ENCODE measurements at places on chromosomes 4 and X.

GRCh38 chr4:24382381-24382780, 202.0 kb downstream of the DHX15 start:
- DNase-seq, result no peak

GRCh38 chr4:151888367-151888866, 127.6 kb upstream of the GATB start:
- DNase-seq, result no peak

DNA sequence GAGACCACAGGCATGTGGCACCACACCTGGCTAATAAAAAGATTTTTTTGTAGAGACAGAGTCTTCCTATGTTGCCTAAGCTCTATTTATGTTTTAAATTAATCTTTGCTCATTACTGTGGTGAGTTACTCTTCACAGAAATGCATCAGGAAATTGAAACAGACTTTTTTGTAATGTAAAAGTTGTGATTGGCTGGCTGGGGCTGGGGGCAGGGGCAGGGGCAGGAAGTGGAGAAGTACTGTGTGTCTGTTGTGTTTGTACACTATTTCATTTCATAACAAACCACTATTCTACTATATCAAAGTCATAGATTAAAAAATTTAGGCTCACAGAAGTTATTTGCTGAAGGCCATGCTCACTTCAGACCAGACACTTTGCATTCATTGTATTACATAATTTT, 19.1 kb upstream of the ABRAXAS1 start:
- DNase-seq, result no peak

DNA sequence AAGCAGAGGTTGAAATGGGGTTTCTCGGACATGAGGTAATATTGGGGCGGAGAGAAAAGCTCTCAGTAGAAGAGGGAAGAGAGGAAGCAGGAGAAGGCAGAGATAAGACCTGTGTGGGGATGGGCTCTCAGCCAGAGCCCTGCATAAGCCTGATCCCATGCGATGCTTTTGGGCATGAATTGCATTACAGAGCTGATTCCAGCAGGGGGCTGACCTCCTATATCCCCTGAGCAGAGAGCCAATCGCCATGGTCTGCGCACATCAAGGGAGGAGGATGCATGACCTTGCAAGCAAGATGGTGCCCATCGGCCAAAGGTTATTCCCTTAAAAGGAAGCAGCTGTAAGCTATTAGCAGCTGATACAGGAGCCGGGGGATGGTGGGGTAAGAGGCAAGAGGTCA, 7.6 kb downstream of the ANOS1 start:
- no peak for DNase-seq

DNA sequence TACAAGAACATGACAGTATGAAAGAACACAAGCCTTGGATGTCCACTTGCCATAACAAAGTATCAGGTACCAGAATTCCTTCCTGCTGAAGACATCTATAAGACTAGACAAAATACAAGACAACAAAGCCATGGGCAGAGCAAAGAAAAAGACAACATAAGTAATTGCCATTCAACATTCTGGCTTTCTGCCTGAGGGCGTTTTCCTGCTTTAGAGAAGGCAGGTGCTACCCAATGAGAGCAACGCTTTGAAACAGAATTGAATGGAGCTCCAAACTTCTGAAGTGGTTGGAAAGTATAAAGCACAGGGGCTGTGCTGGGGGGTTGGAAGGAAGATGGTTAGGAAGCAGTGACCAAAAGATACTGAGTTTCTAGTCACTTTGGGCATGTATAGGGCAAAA, 30.1 kb downstream of the PDE5A start:
- no peak for DNase-seq

GRCh38 chr4:184460499-184461285, 13.7 kb downstream of the IRF2 start:
- no peak for DNase-seq

GRCh38 chr4:1061056-1061700, 49.8 kb downstream of the FGFRL1 start:
- DNase-seq, result no peak

GRCh38 chr4:75672461-75673026, 667 bp downstream of the G3BP2 start:
- DNase-seq, result peak; percentile 53

DNA sequence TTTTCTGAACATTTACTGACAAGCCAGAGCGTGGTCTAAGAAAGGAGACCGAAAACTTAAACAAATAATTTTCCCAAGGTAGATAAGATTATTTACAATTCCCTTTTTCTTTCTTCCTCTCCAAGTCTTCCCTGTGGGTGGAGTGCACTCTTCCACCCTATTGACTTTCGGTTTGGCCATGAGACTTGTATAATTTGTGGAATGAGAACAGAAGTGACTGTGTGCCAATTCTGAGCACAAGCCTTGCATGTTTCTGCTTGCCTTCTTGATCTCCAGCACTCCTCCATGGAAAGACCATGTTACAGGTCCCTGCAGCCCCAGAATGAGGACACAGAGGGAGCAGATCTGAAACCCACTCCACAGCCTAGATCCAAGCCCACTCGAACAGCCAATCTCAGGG, 150.0 kb upstream of the HPGD start:
- no peak for DNase-seq

DNA sequence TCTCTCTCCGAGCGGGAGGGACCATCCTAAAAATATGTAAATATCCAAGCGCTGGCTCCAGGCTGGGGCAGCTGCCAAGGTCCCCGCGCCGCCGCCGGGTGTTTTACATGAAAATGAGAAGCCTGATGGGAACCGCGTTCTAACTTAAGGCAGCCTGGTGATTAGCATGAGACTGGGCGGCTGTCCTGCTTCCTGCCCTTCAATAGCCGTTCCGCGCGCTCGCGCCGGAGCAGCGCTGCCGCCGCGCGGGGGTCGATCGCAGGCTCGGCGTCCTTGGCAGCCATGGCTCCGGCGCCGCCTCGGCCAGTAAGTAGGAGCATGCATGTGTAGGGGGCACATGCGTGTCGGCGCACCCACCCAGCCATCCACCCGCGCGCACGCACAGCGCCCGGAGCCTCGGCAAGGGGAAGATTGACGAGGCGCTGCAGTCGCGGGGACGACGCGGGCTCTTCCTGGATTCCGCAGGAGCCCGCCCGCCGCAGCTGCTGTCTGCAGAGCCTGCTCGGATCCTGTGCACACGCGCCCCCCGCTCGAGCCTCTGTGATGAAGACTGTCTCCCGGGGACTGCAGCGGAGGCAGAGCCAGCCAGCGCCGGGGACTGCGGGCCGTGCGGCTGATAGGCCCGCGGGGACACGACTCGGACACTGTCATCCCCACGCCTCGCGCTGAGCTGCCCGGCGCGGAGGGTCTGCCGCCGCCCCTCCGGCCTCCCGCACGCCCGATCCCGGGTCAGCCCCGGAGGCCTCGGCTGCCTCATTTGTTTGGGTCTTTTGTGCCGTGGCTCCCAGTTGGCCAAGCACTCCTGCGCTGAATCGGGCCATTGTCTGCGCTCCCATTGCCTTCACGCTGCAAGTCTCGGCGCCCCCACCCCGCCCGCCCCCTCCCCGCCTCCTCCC, 734 bp downstream of the STOX2 start:
- no peak for DNase-seq

DNA sequence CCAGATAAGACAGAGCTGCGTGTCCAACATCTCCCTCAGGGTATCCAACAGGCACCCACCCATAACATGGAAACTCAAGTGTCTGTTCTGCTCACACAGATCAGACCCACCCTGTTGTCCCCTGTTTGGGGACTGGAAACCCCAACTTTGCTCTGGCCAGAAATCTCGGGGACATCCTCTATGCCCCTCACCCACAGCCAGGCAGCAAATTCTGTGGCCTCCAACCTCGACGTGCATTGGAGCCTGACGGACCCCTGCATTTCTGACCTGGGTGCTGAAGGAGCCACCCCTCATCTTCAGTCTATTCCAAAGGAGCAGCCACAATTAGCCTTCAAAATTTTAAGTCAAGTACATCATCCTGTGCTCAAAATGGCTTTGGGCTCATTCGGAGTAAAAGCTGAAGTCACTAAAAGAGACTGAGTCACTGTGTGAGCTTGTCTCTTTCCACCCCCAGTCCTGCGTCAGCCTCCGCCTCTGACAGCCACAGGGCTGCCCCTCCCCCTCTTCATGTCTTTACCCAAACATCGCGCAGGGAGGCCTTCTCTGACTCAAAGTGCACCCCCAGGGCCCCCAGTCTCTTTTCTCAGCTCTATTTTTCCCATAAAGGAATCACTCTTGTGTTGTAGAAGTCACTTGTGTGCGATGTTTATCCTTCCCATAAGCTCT, 24.4 kb upstream of the PDE6B start:
- no peak for DNase-seq

DNA sequence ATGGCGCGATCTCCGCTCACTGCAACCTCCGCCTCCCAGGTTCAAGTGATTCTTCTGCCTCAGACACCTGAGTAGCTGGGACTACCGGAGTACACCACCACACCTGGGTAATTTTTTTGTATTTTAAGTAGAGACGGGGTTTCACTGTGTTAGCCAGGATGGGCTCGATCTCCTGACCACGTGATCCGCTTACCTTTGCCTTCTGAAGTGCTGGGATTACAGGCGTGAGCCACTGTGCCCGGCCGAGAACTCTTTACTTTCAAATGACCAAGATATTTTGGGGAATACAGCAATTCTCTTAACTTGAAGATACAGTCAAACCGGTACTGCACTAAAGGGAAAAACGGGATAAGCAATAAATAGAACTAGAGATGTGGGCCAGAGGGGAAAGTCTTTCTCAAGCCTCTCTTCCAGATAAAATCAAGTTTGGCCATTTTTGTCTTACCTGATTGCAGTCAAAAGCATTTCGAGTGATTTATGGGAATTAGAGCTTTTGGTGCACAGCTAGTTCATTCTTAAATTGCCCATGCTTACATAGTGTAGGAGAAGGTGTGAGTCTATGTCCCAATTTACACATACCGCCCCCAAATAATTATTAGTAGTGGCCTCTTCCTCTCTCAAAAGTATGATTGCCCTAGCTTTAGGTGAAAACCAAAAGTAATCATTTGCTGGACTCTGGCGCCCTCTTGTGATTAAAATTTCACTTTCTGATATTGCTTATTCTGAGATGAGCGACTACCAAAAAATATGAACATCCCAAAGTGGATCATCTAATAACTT, 53.2 kb upstream of the ABCG2 start:
- DNase-seq, result peak; percentile 28

DNA sequence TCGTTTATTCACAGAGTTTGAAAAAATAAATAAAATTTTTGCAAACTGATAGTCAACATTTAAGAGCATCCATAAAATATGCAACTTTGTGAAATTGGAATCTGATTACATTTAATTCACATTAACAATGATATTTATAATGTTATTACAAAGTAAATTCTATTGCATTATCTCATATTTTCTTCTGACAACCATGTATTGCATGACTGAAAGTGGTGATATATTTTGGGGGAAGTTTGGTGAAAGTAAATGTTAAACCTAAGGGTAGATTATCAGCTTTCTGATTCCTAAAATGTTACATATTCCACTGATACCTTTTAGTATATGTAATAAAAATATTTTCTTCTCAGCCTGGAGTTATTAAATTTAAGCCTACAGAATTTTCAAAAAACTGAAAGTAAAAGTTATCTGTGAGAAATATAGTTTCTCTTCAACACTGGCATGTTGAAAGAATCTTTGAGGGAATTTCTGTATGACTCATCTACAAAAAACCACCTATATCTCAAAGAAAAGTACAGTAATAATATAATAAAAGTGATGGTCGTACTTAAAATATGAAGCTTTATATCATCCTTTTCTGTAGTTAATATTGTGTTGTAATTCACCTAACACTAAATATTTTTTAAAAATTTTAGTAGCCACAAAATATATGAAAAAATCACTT, 1179.6 kb upstream of the PCDH7 start:
- no peak for DNase-seq

DNA sequence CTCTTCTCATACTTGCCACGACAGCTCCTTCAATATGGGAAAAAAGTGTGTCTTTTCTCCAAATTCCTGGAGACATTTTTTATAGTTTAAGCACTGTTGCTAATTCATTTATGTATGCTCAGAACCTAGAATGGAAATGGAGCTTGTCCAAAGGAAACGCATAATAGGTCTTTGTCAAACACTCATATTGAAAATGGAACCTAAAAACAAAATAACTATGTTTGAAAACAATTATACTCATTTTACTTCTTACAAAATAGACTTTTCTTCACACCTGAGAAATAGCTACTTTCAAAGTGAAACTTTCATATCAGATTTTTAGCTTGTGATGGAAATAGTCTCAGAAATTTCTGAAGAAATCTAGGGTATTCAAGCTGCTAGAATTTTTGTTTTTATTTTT, 529.7 kb upstream of the BOD1L1 start:
- DNase-seq, result no peak

DNA sequence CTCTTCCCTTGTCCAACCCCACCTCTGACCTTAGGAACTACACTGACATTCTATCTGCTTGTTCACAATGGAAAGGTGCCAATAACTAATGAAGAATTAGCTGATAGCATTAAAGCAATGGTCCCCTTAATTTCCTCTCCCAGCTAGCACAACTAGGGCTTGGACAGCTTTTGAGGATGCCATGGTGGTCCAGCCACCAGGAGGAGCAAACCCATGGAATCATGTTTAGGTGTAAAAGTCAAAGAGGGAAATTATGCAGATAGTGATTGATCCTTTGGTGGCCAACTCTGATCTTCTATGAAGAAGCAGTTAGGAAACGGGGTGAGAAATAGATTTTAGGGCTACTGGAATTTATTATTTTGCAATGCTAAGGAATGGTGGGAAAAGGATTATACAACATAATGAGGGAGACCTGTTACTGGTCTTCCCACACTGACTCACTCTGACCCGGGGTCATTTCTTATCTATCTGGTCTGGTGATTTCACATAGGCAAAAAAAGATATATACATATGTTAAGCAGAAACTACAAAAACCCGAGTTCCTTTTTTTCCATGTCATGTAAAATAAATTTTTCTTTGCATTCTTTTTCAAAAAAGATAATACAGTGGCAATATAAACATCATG, 45.8 kb upstream of the FBXW7 start:
- no peak for DNase-seq

DNA sequence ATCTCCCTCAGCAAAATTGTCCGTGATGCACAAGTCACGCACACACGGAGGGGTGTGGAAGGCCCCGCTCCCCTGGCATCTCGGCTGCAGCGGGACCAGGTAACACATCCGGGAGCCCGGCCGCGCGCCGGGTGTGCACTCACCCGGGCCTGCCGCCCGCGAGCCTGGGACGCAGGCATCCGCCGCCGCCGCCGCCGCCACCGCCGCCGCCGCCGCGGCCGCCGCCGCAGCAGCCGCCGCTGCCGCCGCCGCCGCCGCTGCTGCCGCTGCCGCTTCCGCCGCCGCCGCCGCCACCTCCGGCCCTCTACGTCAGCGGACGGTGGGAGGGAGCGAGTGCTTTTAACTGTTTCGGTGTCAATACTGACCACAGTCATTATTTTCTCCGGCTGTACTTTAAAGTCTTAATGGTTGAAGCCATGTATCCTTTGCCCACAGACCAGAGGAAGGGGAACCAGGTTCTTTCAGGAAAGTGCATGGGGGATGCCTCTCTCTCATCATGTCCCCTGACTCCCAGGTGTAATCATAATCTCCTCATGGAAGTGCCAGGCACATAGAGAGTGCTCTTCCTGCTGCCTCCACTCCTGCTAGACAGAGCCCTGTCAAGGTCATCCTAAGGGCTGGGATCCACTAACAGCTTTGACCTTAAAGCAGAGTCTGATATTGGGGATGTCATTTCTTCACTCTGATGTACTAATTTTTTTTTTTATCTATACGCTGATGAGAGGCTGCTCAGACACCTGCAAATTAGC, 38.0 kb downstream of the MAGEE2 start:
- DNase-seq, result no peak
